ENCODE measurements at places on chromosomes 2 and 18.

GRCh38 chr2:165558832-165559231 is 89.3 kb downstream of the CSRNP3 start:
- DNase-seq, result no peak

DNA sequence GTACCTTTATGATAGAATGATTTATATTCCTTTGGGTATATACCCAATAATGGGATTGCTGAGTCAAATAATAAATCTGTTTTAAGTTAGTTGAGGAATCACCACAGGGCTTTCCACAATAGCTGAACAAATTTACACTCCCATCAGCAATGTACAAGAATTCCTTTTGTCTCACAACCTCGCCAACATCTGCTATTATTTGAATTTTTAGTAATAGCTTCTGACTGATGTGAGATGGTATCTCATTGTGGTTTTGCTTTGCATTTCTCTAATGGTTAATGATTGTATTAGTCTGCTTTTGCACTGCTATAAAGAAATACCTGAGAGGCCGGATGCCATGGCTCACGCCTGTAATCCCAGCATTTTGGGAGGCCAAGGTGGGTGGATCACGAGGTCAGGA is 1387.6 kb upstream of the ACVR2A start:
- DNase-seq, result no peak

DNA sequence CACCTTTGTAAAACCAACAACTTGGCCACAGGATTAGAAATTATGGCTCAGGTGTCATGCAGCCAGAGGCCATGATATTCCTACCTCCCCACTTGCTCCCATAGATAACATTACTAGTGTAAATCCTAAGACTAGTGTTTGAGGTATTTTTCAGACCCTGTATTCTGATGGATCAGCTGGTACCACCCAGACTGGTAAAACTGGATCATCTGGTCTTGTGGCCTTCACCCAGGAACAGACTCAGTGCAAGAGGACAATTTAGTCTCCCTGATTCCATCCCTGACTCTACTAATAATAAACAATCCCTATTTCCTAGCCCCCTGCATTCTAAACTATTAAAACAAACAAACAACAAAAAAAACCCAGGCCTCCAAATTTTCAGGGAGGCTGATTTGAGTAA is 121.0 kb downstream of the ALPK2 start:
- no peak for DNase-seq

DNA sequence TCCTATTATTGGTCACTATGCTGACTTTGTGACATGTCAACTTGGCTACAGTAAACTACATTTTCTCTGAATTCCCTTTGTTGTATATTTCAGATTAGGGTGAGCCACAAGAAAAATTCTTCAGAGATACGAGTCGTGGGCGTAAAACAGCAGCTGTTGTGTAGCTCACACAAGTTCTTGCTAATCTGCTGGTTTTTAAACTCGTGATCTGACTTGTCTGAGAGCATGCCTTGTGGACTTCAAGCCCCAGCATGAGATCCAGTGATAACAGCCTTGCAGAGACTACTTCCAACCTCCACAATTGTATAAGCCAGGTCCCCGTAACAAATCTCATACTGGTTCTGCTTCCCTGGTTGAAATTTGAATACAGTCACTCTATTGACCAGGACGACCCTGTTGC is 259.8 kb upstream of the LYPD1 start:
- no peak for DNase-seq

- DNase-seq, result no peak
Observed at GRCh38 chr2:217729421-217730053, 273.3 kb downstream of the TNS1 start.

DNA sequence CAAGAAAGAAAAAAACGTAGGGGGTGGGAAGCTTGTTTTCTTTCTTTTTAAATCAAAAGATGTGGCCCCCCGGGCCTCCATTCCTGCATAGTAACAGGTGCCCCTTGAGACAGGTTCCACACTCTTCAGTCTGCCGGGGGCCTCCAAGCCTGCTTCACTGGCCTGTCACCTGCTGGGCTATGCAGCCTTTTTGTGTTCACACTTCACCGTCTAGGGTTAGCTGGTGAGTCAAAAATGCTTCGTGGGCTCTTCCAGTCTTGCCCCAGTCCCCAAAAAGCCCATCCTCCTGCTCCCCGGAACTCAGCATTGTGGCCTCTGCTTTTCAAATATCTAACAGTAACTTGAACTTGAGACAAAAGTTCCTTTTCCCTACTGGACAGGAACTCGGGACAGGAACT is 67.9 kb downstream of the POLR1A start:
- no peak for DNase-seq

- DNase-seq, result no peak
Observed at GRCh38 chr2:8049176-8049575, 632.7 kb upstream of the ID2 start.

DNA sequence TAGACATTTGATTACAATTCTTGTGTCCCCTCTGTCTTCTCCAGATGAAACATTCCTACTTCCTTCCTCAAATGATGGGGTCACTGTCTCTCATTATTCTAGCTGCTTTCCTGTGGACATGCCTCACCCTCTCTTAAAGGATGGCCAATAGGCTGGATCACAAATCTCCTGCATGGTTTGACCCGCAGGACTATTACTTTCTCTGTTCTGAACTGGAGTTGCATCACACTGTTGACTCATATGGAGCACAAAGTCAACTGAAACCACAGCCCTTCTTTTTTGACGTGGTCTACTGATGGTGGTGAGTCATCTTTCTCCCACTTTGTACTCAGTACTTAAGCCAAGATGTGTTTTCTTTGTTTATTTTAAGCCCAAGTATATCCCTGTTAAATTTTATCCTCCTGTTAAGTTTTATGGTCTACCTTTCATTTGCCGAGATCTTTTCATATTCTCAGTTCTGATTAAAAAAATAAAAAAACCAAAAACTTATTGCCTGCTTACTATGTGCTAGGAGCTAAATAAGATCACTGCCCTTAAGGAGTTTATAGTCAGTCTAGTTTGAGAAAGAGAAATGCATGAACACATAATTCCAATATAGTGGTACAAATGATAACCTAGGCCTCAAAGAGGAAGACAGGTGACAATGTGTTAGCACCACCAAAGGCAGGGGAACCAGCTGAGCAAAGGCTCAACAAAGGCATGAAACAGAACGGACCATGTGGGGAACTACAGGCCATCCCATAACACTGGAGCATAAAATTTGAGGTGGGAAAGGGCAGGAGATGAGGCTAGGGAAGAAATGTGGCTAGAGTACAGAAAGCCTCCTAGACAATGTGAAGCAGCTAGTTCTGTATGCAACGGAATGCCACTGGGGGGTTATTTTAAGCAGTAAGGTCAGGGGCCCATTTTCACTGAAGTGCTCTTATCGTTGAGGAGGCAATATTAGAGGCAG is 67.6 kb upstream of the ZFP36L2 start:
- DNase-seq, result peak; percentile 90

DNA sequence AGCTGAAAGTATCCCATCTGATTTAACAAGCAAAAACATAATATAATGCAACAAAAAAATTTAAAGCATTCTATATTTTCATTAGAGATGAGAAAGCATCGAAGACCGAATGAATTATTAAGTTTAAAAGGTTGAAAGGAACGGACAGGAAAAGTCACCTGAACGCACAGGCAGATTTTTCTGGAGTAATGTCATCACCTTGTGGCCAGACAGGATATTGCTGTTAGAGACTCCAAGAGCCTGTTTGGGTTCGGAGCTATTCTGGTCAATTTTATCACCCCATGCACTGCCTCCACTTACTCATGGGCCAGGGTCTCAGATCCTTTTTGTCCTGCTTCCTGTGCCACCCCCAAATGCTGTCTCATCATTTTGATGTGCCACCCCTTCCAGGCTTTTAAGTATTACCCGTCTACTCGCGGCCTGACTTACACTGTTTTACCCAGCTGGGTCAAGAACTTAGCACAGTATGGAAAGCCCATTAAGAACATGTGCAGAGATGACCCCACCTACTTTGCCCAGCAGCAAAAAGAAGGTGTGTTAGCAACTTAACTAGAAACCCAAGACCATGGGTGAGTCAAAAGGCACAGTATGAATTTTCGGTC is 27.3 kb downstream of the GKN2 start:
- peak; percentile 58 for DNase-seq

DNA sequence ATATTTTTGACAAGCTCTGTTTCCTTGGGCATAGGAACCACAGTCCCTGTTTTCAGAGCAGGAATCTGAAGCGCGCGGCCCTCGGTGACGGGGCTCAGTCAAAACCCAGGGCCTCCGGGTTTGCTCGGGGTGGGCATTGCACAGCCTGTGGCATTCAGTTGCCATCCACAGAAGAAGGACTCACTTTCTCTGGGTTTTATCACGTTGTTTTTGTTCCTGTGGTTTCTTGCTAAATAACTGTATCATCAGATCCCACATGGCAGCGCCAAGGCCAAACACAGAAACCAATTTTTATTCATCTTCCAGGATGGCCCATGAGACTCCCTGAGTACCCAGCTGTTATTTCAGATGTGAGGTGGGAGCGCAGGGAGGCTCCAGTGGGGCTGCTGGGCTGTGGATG is 35.6 kb downstream of the SGPP2 start:
- DNase-seq, result no peak

- DNase-seq, result no peak
Observed at GRCh38 chr18:52222211-52222610, 117.8 kb upstream of the DCC start.

GRCh38 chr2:222404151-222404905 is 20.0 kb upstream of the SGPP2 start:
- no peak for DNase-seq

GRCh38 chr2:21262426-21262940 is 138.7 kb downstream of the TDRD15 start:
- DNase-seq, result no peak

GRCh38 chr2:239186516-239187357 is 214.1 kb downstream of the HDAC4 start:
- DNase-seq, result no peak

DNA sequence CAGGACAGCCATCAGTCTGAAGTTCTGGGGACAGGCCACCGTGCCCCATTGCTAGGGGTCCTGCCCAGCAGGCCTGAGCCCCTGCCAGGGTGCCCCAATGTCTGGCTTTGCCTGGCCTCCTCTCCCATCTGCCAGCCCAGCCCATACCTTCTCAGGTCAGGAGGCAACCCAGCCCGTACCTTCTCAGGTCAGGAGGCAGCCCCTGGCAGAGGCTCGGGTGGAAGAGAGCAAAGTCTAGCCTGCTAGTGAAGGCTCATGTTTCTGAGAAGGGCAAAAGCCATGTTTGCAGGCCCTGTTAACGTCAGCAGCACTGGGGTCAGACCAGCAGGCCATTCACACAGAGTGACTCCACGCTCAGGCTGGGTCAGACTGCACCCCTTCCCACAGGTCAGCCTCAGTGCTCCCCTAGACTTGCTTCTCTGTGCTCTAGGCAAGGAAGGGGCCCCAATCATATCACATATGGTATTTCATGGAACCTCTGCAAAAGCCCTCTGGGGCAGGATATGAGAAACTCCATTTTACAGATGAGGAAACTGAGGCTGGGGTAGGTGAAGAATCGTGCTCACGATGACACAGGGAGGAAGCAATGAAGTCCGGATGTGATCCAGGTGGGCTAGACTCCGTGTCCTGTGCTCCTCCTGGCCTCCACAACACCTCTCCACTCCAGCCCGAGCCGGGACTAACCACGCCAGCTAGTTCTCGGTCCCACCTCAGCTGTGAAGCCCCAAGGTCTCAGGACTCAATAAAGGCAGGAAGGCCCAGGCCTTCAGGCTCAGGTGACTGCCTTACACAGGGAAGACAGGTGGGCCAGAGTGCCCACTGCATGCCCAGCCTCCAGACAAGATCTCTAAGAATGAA is 9.5 kb downstream of the SDC1 start:
- DNase-seq, result no peak

GRCh38 chr2:157326698-157327097 is 1.1 kb upstream of the ERMN start:
- no peak for DNase-seq

DNA sequence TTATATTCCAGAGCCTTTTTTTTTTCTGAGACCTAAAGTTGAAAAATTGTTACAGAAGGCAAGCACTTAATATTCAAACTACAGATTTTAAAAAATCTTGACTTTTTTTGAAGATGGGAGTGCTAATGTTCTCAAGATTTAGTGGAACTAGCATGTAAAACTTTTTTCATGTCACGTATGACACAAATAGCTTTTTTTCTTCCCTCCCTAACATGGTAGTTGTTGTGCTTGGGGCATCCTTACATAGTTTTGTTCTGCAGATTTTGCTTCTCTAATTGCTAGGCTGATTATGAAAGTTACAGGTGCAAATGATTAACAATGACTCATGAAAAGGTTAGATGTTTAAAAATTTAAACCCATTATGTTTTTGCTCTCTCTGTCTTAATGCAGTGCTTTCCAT is 3.0 kb downstream of the EML6 start:
- no peak for DNase-seq

GRCh38 chr2:110881908-110882307 is 149.5 kb downstream of the ACOXL start:
- DNase-seq, result no peak

DNA sequence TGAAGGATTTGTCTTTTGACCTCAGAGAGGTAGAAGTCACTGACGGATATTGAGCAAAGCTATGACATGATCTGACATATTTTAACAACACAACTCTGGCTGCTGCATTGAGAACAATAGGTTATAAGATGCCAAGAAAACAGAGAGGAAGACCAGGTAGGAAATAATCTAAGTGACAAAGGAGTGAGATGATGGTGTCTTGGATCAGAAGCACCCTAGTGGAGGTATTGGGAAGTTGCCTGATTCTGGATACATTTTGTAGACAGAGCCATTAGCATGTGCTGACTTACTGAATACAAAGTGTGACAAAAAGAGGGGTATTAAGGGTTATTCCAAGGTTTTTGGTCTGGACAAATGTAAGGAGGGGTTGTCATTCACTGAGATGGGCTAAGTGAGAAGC is 1438.1 kb downstream of the DPP10 start:
- no peak for DNase-seq

DNA sequence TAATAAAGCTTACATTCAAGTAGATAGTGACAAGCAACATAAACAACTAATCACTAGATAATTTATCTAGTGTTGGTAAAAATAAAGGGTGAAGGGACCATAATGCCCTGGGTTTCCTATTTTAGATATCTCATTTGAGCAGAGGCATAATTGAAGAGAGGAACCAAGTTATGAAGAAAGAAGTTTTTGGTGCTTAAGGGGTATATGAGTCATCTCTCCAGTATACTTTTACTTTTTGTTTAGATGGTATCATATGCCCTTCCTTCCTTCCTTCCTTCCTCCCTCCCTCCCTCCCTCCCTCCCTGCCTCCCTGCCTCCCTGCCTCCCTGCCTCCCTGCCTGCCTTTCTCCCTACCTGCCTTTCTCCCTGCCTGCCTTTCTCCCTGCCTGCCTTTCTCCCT is 1053.5 kb upstream of the CELF4 start:
- no peak for DNase-seq

All from LoVo (cell line).